ENCODE measurements at places on chromosomes 1 and 21.

- DNase-seq, result no peak
Measured at GRCh38 chr21:14718951-14719350, 172.8 kb upstream of the SAMSN1 start.

GRCh38 chr1:183243161-183244050 lies 57.3 kb downstream of the LAMC2 start:
- DNase-seq, result no peak

- no peak for DNase-seq
Measured at GRCh38 chr1:207754974-207755700, 3.3 kb downstream of the CD46 start.

DNA sequence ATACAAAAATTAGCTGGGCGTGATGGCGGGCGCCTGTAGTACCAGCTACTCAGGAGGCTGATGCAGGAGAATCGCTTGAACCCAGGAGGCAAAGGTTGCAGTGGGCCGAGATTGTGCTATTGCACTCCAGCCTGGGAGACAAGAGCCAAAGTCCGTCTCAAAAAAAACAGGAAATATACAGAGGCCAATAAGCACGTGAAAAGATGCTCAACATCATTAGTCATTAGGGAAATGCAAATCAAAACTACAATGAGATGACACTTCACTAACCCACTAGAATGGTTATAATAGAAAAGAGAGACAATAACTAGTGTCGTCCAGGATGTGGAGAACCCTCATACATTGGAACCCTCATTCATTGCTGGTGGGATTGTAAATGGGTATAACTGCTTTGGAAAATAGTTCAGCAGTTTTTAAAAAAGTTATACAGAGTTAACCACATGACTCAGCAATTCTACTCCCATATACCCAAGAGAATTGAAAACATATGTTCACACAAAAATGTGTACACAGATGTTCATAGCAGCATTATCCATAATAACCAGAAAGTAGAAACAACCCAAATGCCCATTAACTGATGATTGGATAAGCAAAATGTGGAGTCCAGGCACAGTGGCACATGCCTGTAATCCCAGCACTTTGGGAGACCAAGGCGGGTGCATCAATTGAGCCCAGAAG lies 6.4 kb upstream of the E2F2 start:
- no peak for DNase-seq

GRCh38 chr1:44625348-44625747 lies 48.9 kb downstream of the TMEM53 start:
- DNase-seq, result no peak

DNA sequence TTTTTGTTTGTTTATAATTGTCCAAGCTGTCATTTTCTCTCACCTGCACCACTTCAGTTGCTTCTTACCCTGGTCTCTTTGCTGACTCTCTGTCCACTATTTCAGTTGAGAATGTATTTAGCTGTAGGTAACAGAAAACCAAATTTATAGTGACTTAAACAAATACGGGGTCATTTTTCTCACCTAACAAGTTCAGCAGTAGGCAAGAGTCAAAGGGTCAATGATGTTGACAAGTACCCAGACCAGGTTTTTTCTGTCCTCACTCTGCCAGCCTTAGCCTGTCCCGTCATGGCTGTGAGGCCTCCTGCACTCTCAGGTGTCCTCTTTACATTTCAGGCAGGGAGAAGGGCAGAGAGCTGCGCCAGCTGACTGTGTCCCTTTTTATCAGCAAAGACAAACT lies 11.8 kb downstream of the RIIAD1 start:
- no peak for DNase-seq

Data from stimulated activated CD4-positive, alpha-beta T cell treated with anti-CD3 and anti-CD28 coated beads, Interleukin-15, amount 100 ng/mL, for 48 hours (primary cell).